Fibroblast of lung (primary cell): ENCODE measurements at places on chromosomes 7 and 10. TPM values are rescaled to one million over a fixed set of nuclear protein-coding genes. Genes with fewer than 3 reads are reported as not detected.

The MYOZ1 gene
- total RNA-seq, result 0.17 and 0.51 TPM in 2 replicates

The SRRM3 gene
- total RNA-seq, result 1.0 and 1.7 TPM in 2 replicates

The PAX4 gene
- total RNA-seq, result not detected in 2 replicates

The DHTKD1 gene
- total RNA-seq, result 20.0 and 23.1 TPM in 2 replicates
